Muscle of leg (tissue), 16 donors: ENCODE measurements at places on chromosomes 4 and X. TPM values are rescaled to one million over a fixed set of nuclear protein-coding genes. Genes with fewer than 3 reads are reported as not detected.

CSN1S1 gene
- polyA plus RNA-seq, result not detected

DNA sequence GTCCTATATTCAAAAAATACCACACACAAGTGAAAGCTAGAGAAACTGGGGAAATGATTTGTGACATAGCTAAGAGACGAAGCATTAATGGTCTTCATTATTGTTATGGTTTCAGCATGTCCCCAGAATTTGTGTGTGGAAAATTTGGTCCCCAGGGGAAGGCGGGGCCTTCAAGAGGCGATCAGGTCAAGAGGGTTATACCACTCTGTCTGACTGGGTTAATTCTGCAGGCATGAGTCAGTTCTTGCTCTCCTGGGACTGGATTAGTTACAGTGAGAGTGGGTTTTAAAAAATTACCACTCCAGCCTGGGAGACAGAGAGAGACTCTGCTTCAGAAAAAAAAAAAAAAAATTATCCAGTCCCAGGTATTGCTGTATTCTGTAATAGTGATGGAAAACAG, 2.1 kb upstream of the MTNR1A start:
- peak; percentile 7 for DNase-seq

DNA sequence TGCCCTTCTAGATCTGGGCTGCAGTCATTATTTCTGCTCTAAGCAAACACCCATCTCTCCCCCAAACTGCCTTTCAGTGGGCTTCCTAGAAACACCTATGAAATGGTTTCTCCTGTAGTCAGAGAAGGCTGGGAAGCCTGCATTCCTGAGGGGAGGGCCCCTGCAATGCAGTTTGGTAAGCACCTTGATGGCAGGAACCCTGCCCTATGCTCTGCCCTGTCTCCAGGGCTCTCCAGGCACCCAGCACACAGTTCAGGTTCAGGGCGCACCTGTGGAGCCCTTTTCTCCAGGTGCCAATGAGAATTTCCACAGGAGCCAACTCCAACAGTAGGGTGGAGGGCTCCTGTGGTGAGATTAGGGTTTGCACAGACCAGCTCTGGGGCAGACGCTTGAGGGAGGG, 69.1 kb upstream of the FBXW7 start:
- no peak for DNase-seq

DNA sequence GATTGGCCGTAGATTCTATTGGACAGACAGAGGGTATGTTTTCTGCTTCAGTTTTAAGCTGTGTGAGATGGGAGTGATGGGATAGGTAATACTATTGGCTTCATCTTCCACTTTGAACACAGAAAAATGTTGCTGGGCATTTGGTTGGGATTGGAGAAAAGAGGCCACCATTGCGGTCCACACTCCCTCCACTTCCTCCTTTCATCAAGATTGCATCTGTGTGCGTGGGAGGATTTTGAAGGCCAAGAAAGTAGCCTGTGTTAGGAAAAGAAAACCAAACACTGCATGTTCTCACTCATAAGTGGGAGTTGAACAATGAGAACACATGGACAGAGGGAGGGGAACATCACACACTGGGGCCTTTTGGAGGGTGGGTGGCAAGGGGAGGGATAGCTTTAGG, 56.4 kb downstream of the EGF start:
- no peak for DNase-seq

DNA sequence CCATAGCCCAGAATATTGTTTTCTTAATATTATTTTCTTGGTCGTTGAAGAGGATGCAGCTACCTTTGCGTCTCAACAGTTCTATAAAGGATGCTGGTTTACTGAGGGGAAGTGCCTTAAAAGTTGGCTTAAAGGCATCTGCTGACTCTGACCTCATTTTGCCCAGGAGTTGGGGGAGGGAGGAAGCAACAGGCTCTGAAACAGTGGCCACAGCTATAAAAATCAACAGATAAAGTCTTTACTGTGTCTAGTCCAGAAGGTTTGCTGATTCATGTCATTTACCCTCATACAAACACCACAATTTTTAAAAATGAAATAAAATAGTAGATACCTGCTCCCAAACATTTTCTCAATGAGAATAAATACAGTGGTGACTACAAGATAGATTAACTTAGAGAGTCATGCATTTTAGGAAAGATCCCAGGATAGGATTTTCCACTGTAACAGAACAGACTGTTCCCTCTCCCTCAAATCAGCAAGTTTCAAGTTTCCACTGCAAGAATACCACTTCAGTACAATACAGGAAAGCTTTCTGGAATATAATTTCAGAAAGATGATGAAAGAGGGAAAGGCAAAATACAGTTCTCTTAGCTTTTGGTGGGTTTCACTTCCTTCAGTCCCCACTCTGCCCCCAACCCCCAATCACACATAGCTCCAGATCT, 1.9 kb downstream of the PHKA1 start:
- peak; percentile 30 for DNase-seq

DNA sequence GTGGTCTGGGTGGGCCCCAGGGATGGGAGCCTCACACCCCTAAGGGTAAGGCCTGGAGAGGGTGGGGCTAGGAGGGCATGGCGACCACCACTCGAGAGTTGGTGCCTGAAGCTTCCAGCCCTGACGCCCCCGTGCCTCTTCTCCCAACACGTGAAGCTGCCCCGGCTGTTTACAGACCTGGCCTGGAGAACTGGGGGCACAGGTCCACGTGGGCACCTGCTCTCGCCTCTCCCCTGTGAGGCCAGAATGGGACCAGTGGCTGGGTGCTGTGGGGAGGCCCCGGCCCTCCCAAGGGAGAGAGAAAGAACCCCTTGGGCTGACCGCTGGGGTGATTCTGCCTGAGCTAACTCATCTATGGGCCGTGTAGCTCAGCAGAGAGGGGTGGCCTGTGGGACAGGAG, 15.5 kb downstream of the NAT8L start:
- no peak for DNase-seq

CXCL1 gene
- 0.41 TPM for polyA plus RNA-seq

DNA sequence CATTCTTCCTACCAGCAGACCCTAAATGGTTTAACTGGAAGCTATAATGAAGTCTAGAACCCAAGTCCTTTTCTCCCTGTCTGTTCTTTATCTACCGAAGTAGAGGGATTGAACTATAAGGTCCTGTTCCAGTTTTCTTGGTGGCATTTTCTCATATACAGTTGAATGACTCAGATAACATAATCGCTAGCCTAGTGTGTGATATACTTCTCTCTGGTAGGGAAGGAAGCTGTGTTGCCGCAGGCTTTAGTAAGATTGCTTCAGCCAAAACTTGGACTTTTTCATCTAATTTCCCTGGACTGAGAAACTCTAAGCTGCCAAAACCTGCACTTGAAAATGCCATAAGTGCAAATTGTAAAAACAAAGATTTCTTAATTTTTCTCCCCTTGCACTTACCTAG, 123.4 kb downstream of the NWD2 start:
- no peak for DNase-seq

DNA sequence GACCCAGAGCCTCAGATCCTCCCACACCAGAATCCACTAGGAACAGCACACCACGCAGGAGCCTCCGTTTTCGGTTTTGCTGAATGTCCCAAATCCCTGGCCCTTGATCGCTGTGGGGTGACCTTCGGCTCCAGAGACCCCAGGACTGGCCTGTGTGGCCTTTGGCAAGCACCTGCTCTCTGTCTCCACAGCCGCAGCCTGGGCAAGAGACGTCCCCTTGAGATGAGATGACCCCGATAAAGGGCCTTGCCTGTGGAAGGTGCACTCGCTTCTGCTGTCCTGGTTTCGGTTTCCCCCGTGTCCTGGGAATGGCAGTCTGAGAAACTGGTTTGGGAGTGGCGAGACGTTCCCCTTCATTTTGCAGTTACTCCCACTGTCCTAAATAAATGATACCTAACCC, 9.6 kb downstream of the PSAPL1 start:
- DNase-seq, result no peak
